ENCODE measurements at places on chromosomes 3 and 15.

- no peak for DNase-seq
Observed at GRCh38 chr3:182284793-182285192, 508.5 kb upstream of the ATP11B start.

DNA sequence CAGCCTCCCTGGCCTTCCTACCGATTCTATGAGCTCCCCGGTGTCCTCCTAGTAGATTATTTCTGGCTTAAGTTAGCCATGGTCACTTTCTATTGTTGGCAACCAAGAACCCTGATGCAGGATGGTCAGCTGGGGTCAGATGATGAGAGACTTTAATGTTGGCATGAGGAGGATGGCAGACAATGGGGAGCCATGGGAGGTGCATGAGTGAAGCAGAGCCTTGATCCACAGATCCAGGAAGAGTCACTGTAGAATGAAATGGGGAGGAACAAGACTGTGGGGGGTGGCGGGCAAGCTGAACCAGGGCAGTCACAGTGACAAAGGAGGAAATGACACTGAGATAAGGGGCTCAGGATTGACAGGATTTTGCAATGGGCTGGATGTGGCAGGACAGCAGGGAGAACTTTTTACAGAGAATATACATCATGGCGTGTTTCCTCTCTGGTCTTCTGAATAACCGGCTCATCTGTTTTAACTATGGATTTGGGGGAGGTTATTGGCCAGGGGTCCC lies 60.9 kb downstream of the RPLP1 start:
- DNase-seq: no peak

- DNase-seq: peak; percentile 29
Observed at GRCh38 chr15:96334705-96335410, 4.4 kb downstream of the NR2F2 start.

DNA sequence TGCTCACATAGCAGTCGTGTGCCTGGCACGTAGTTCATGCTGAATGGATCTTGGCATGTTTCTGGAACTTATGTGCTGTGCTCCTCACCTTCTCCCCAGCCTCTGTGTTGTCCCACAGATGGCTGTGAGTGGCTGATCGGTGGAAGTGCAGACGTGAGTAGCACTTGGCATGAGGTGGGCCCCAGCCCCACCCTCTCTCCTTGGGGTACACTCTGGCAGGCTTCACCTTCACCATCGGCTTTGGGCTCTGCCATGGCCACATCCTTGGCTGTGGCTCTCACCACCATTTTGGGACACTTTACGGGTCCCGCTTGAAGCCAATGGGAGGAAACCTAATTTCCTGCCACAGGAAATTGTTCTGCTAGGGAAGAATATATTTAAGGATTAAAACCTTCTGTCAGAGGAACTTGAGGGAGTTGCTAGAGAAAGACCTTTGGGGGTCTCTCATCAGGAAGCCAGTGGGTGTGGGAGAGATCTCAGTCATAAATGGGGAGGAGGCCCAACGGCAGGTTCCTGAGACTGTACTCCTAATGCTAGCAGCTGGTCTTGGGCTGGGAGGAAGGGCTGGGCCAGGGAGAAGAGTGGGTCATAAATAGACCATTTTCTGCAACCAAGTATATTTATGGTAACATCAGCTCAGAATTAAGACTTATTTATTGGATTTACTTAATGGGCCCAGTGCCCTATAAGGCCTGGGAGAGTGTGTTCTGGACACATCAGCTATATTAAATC lies 92.3 kb downstream of the SMAD3 start:
- DNase-seq: no peak

GRCh38 chr3:36832406-36832805 lies 68.1 kb upstream of the DCLK3 start:
- DNase-seq: no peak

- DNase-seq: peak; percentile 65
Observed at GRCh38 chr3:123194552-123194951, 7.2 kb upstream of the SEC22A start.

- peak; percentile 59 for DNase-seq
Observed at GRCh38 chr3:102224171-102224570, 210.6 kb upstream of the ZPLD1 start.

GRCh38 chr3:160735826-160736225 lies 20.2 kb upstream of the PPM1L start:
- no peak for DNase-seq

- DNase-seq: no peak
Observed at GRCh38 chr3:11143476-11143875, 10.8 kb upstream of the HRH1 start.

DNA sequence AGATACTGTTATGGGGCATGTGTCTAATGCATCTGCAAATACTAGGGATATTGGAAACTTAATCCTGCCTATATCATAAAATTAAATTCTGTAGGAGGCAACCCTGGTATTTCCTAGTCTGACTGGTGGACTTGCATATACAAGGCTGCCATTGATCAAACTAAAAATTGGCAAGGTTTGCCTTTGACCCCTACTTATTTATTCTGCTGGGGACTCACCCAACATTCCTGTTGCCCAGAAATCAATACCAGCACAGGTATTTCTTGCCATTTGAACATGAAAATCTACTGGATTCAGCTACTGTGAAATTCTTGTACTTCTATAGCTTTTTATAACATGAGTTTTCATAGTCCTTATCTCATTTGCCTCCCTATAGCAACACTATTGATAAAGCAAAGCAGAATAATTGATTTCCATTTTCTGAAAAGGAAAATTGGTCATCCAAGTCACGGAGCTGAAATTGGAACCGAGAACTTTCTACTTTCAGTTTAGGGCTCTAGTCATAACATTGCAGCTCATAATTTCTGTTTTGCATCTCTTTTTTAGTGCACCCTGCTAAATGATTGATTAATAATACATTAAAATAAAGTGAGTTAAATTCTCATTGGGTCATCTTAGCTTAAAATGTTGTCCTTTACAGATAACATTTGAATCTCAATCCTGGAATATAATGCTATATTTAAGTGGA lies 365.2 kb downstream of the MFSD1 start:
- no peak for DNase-seq

DNA sequence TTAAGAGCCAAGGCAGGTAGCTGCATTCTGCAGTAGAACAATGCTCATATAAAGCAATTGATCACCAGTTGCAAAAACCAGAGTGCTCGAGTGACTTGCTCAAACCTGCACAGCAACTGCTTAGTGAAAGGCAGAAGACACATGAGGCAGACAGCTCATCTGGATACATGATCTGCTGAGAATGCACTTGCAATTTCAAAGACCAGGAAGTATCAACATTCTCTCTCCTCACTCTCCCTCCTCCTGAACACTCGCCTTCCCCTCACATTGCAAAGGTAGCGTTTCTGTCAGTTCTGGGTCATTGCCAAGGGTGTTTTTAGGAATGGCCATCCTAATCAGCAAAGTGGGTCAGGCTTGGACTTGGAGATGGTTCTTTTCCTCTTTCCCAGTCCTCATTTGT lies 61.0 kb downstream of the BFSP2 start:
- no peak for DNase-seq

DNA sequence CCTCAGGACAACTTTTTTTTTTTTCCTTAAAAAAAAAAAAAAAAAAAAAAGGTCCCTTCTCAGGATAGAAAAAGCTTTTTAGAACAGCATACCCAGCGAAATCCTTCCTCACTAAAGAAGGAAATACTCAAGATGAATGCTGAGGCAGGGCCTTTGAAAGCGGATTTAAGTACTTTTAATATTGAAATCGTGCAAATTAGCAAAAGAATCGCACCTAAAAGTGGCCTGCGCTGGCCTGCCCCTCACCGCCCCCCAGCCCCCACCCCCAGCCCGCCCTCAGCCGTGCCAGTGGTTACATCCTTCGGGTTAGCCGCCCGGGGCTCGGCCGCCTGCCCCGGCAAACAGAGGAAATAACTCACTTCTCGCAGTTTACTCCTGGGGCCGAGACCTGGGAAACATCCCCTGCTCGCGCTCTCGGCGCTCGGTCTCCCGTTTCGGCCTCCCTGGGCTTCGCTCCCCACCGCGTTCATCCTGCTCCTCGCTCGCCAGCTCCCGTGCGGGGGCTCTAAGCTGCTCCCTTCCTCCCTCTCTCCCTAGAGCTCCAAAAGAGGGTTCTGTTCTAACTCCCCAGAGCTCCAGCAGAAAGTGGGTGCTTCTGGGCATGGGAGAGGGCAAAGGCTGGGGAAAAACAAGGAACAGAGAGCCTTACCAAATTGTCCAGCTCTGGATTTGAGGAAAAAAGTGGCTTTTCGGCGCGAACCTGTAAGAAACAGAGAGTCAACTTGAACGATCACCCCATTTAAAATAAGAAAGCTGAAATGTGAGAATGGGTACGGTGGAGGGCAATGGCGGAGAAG lies 5.2 kb downstream of the MEIS2 start:
- DNase-seq: peak; percentile 39

GRCh38 chr15:41827290-41827879 lies 507 bp upstream of the JMJD7 start:
- no peak for DNase-seq

DNA sequence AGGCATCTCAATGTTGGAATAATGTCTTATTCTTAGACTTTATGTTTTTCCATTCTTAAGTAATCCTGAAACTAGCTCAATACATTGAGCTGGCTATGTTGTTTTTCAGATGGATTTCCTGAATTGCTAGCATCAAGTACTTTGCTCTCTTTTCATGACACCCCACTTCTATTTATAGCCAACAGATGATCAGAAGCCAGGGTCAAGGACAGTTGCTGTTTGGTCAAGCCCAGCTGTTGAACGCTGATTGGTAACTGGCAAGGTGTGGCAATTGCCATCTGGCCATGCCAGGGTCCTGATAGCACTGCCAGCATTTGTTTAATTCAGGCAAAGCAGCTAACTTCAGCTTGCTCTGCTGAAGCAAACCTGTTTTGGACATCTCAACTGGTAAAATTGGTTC lies 46.2 kb upstream of the PLCL2 start:
- no peak for DNase-seq

DNA sequence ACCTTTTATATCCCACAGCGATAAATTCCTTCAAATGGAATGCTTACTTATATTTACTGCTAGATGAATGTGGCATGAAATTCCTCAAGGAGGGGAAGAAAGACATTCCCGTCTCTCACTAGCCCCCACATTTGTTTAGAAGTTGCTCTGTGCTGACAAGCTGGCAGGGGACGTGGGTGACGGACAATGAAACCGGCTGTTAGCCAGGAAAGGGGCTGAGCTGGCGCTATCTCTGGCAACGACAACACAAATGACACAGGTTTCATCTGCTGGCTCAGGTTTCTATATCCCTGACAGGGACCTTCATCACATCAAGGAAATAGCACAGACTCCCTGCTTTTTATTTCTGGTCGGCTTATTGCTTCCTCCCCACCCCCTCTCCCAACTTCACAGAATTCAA lies 15.8 kb downstream of the RUVBL1 start:
- no peak for DNase-seq

GRCh38 chr3:117626577-117626976 lies 917.0 kb downstream of the TUSC7 start:
- peak; percentile 20 for DNase-seq

GRCh38 chr3:130878464-130878863 lies 15.4 kb upstream of the ATP2C1 start:
- no peak for DNase-seq

- DNase-seq: peak; percentile 95
Observed at GRCh38 chr3:119702530-119703527, at the start of gene CFAP91. Gene CFAP91 (plus strand): TSS chr3:119703022. CDS start chr3:119703099, 77 bp downstream.

DNA sequence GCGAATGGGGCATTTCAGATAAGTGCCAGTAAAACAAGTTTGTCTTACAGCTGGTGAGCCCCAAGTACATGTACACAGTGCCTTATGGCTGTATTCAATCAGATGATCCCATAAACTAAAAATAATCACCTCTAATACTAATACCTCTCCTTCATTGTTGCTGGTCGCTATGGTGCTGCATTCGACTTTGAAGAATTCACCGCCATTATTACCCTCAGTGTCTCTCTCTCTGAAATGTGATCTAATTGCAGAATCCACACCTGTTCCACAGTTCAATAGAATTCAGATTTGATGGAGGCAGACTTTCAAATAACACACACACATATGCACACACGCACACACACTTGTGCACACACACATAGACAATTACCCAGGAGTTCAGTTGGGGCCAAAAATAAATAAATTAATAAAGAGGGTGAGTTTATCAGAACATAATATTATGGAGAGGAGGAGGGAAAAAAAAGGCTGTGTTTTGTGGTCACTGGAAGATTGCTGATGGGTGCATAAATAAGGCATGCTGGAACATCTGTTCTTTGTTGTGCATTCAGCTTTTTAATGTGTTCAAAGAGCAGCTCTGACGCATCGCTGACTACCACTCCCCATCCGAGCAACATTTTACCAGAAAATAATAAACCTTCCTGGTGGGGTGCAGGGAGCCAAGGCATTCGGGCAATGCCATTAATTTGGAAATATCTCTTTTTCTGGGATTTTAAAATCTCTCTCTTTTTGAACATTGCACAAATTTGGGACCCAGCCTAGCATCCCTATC lies 235.7 kb downstream of the SATB1 start:
- peak; percentile 64 for DNase-seq

GRCh38 chr15:29097971-29098370 lies 171.7 kb downstream of the NSMCE3 start:
- no peak for DNase-seq

- DNase-seq: no peak
Observed at GRCh38 chr3:42507761-42508335, 5.4 kb downstream of the VIPR1 start.

DNA sequence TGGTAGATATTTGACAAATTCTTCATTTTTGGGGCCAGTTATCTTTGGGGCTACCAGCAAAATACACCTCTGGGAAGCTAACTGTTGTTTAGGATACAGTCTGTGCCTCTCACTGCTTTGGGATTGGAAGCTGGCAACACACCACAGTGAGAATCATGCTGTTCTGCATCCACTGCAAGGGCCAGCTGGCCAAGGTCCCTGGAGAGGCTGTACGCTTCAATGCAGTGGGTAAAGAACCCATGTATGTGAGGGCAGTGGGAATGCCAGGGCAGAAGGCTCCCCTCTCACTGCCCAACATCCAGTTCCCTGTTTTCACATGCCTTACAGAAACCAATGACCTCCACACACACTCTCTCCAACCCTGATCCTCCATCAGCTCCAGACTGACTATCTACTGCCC lies 20.1 kb downstream of the ZDHHC3 start:
- DNase-seq: no peak

DNA sequence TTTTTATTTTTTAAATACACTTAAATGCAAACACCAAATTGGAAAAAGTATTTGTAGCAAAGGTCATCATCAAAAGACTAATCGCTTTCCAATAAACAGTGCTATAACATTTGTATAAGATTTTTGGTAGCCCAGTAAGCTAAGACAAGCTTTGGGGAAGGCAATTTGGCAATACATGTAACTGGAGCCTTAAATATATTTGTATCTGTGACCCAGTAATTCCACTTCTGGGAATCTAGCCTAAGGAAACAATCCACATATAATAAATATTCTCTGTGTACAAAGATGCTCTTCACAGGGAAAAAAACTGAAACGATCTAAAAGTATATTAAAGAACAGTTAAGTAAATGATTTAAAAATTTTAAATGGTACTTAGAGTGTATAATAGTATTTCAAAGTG lies 65.5 kb upstream of the TJP1 start:
- DNase-seq: peak; percentile 84

DNA sequence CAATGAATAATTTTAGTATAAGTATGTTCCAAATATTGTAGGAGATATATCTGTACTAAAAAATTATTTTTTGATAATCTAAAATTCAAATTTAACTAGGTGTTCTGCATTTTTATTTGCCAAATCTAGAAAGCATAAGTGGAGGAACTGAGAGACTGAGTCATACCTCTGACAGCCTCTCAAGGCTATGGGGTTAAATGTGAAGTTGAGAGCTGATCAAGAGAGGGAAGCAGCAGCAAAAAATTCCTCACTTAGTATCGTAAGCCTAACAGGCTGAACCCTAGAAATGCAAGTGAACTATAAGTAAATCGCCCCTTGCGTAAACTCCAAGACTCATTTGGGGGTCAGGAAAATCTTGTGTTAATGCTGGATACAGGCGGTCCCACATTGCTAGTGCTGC lies 12.8 kb upstream of the TOPAZ1 start:
- DNase-seq: no peak
